ENCODE measurements at places on chromosomes 13 and 19. TPM values are rescaled to one million over a fixed set of nuclear protein-coding genes. Genes with fewer than 3 reads are reported as not detected.

- no peak for DNase-seq
These were observed 169.0 kb downstream of the TBC1D4 start for GRCh38 chr13:75312884-75313520.

DNA sequence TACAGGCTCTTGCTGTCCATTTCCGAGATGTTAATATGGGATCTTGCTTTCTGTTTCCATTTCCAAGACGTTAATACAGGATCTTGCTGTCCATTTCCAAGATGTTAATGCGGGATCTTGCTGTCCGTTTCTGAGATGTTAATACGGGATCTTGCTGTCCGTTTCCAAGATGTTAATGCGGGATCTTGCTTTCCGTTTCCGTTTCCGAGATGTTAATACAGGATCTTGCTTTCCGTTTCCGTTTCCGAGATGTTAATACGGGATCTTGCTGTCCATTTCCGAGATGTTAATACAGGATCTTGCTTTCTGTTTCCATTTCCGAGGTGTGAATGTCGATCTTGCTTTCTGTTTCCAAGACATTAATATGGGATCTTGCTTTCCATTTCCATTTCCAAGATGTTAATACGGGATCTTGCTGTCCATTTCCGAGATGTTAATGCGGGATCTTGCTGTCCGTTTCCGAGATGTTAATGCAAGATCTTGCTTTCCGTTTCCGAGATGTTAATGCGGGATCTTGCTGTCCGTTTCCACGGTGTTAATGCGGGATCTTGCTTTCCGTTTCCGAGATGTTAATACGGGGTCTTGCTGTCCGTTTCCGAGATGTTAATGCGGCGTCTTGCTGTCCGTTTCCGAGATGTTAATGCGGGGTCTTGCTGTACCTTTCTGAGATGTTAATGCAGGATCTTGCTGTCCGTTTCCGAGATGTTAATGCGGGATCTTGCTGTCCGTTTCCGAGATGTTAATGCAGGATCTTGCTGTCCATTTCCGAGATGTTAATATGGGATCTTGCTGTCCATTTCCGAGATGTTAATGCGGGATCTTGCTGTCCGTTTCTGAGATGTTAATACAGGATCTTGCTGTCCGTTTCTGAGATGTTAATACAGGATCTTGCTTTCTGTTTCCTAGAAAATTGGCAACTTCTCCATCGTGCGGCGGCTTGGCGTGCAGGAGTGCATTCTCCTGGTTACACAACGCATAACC lies 38.3 kb downstream of the PEX11G start:
- peak; percentile 59 for DNase-seq

DNA sequence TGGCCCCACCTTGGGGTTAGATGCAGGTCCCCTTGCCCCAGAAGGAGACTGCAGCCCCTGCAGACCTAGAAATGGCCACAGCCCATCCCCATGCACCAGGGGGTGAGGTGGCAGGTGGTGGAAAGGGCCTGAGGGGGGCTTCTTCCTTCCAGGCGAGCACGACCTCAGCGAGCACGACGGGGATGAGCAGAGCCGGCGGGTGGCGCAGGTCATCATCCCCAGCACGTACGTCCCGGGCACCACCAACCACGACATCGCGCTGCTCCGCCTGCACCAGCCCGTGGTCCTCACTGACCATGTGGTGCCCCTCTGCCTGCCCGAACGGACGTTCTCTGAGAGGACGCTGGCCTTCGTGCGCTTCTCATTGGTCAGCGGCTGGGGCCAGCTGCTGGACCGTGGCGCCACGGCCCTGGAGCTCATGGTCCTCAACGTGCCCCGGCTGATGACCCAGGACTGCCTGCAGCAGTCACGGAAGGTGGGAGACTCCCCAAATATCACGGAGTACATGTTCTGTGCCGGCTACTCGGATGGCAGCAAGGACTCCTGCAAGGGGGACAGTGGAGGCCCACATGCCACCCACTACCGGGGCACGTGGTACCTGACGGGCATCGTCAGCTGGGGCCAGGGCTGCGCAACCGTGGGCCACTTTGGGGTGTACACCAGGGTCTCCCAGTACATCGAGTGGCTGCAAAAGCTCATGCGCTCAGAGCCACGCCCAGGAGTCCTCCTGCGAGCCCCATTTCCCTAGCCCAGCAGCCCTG lies 4.2 kb upstream of the F10 start:
- DNase-seq, result no peak

DNA sequence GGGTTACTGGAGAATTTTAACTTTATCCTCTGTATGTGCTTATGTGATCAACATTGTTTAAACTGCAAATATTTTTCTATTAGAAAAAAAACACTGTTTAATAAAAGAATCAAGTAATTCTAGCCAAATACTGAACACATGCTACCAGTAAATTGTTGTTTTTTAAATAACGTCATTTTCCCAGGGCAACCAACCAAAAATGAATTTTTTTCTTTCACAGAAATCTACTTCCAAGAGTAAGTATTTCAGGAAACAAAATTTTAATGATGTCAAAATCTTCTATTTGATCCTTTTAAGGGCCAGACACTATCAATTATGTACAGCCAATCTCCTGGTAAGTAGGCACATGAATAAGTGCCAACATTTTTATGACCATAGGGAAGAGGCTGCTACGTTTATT lies 57.1 kb downstream of the TUBGCP3 start:
- no peak for DNase-seq

- DNase-seq, result no peak
These were observed 5.1 kb upstream of the PCDH9 start for GRCh38 chr13:67235265-67235664.

DNA sequence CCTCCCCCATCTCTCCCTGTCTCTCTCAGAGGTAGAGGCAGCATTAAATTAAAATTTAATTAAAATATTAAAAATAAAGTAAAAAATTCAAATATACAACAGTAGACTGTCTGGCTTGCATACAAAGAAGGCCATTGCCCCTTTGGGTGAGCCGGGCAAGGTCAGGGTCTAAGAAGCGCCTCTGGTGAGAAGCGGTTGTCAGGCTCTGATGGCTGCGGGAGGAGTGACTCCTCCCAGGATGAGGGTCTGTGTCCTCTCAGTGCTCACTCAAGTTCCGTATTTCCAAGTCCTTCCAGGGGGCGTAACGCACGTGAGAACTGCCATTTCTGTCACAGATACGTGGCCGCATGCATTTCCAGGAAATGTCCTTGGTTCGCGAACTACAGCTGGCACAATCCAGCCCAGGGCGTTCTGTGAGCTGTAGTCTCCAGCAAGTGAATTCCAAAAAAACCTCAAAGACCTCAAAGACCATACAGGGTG lies 737 bp upstream of the ZNF181 start:
- DNase-seq, result peak; percentile 72

DNA sequence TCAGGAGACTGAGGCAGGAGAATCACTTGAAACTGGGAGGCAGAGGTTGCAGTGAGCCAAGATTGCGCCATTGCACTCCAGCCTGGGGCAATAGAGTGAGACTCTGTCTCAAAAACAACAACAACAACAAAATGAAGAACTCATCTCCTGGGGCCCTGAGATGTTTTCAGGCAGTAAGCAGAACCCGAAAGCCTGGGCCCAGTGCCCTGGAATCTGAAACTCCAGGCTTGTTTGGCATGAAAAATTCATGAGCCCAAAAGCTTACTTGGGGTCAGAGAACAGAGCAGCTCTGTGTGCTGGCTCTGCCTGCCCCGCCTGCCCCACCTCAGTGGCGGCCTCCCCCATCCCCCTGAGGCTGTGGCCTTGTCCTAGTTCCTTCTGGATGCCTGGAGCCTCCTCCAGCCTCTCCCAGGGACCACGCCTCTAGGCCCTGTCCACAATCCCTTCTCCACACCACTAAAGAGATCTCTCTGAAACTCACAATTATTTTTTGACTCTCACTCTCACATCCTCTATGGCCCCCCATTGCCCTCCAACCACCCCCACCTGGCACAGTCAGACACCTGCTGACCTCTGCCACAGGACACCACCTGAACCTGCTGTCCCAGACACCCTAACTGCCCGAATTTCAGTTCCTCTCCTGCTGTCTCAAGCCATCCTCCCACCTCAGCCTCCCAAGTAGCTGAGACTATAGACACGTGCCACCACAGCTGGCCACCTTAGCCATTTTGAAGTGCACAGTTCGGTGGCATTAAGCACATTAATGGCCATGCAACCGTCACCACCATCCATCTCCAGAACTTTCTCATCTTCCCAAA lies 6.9 kb upstream of the AP1M2 start:
- DNase-seq, result no peak

GRCh38 chr19:57110592-57111328 lies 9.0 kb upstream of the USP29 start:
- DNase-seq, result no peak

The PABPC3 gene
- total RNA-seq, result 0.26 TPM

The PNMA8B gene
- total RNA-seq, result 1.4 TPM

The KLF2 gene
- 0.33 TPM for total RNA-seq

The ZNF568 gene
- total RNA-seq, result 3.1 TPM
